Activated CD4-positive, alpha-beta T cell treated with anti-CD3 and anti-CD28 coated beads, Interleukin-2, amount 50 U/mL, for 16 hours (primary cell): ENCODE measurements at places on chromosomes 1 and 21.

- no peak for DNase-seq
These were observed 15.9 kb upstream of the RAB4A start for GRCh38 chr1:229254910-229255541.

DNA sequence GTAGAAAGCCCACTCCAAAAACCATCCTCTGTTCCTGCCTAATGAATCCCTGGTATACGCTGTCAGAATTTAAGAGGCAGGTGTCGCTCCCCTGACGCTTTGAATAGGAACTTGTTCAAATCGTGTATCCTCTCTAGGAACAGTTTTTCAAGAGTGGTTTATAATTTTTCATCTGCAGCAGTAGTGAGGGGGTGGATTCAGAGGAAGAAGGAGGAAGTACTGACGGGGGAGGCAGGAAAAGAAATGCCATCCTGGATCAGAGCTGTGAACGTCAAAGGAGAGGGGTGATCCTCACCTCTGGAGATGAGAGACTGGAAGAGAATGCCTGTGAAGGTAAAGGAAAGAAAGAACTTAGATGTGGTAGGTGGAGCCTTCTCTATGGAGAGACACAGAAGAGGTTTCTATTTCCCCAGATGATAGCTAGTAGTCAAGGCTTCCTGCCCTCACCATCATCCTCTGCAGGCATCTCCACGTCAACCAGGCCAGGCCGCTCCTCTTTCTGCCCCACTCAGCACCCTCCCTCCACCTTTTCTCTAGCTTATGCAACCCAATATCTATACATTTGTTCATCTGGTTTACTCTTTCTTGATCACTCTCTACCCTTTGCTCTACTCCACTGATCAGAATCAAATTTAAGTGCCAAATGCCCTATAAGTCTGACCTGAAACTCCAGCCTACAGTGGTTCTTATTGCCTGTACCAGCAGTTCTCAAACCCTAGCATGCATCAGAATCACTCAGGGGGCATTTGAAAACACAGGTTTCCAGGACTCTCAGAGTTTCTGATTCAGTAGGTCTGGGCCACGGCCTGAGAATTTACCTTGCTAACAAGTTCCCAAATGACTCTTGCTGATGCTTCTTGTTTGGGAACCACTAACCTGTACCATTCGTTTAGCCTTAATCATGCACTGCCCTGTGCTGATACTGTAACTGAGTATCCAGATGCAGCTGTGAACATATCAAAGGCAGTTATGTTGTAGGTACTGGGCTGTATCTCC lies 13.1 kb upstream of the BCL9 start:
- DNase-seq = no peak

GRCh38 chr1:226420897-226421296 lies 13.0 kb upstream of the PARP1 start:
- no peak for DNase-seq

DNA sequence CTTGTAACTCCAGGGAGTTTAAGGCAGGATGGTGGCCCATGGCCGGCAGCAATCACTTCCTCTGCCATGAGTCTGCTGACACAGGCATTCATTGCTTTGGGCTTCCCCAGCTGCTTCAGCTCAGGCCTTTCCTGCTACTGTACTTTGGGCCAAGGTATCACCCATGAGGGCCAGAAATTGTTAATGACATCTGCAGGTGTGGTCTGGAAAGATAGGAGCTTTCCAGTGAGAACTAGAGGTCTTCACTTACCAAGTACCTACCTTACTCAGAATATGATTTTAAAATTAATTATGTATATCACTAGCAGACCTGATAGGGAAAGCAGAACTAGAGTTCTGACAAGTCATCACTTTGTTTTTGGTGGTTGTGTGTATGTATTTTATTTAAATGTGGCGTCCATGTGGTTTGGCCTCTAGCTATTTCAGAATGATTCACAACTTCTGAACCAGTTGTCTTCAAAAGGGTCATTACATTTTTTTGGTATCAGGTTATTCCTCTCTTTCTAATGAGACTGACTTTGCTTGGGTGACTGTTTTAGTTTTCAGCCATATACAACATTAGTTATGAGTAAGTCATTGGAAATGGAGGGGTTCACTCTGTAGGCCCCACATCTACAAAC lies 2.7 kb downstream of the RGL1 start:
- DNase-seq = peak; percentile 38

DNA sequence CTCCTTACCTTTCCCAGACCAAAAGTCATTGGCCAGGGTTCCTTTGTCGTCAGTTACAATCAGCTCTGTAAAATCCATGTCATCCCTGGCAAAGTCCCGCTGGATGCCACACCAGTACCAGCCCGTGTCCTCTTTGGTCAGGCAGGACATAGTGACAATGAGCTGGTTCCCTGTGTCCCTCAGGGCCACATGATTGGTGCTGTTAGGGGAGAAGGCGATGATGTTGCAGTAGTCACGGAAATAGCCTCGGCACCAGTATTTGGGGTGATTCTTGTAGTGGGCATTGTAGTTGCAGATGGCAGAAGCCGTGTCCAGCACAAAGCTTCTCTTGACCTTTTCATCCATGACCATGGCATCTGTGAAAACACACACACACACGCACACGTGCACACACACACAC lies 14.8 kb downstream of the ADORA3 start:
- DNase-seq = no peak

- no peak for DNase-seq
These were observed 100.5 kb downstream of the NPHP4 start for GRCh38 chr1:5891736-5892135.

DNA sequence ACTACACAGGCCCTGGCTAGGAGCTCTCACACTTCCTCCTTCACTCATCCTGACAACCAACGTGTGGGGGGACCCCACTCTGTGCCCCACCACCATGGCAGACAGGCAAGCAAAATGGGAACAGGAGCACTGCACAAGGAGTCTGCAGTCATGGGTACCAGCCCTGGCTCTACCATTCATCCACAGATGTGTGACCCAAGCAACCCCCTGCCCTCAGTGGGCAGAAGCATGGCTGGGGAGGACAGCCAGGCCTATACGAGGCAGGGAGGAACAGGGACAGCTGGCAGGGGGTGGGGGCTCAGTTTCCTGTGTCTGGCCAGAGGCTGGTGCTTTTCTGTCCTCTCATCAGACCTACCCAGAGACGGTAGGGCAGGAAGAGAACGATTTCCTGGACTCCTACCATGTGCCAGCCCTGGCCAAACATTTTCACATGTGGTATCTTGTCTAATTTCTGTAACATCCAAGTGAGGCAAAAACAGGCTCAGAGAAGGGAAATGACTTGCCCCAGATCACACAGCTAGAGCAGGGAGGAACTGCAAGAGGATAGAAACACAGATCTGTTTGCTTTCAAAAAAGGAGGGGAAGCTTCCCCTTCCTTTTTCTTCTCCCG lies 178.0 kb downstream of the HIVEP3 start:
- DNase-seq = peak; percentile 75

DNA sequence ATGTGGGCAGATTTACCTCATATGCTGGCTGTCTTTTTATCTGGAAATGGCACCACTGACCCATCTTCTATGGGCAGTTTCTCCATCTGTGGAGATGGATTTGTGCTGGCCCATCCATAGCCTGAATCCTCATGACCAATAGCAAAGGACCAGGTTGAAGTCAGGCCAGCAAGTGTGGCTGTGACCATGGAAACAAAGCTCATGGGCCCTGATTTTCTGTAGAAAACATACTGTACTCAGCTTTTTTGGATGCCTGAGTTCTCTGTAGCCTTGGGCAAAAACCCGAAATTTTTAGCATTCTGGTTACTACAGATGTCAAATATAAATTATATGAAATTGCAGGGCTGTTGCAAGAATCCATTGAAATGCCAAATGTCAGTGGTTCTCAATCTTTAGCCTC lies 155.0 kb downstream of the PLXNA2 start:
- no peak for DNase-seq

- DNase-seq = no peak
These were observed 26.2 kb upstream of the TADA1 start for GRCh38 chr1:166902279-166902678.

DNA sequence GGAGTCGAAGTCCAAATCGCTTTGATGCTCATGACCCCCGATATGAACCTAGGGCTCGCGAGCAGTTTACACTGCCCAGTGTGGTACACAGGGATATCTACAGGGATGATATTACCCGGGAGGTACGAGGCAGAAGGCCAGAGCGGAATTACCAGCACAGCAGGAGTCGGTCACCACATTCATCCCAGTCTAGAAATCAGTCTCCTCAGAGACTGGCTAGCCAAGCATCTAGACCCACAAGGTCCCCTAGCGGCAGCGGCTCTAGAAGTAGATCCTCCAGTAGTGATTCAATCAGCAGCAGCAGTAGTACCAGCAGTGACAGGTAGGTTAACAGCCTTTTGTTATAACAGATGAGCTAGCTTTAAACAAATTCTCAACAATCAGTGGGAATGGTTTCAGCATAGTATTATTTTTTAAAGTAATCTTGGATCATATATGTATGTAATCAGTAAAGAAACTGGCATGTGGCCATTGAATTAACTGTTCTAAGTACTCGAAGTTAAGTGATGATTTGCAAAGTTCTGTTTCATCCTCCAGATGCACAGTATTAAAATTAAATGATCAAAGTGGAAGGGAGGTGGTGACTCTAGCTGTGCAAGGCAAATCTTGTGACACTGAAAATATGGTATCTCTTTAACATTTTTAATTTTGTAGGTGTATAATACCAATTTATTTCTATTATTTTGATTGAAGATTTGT lies 29.0 kb downstream of the SPEN start:
- DNase-seq = no peak

GRCh38 chr1:107867897-107868296 lies 97.1 kb downstream of the VAV3 start:
- no peak for DNase-seq

DNA sequence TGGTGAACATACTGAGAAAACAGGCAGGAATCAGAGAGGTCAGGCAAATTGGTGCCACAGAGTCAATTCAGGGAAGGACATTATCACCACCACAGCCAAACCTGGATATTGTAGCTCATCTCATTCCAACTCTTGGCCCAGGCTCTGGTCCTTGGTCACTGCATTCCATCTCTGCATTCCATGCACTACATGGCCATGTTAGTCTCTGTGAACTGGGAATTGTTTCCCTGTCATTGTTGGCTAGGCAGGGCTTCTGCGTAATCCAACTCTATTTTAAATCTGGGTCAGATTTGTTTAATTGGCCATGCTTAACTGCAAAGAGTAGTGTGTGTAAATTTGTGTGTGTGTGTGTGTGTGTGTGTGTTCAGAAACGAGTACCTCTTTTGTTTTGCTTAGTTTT lies 837.6 kb upstream of the ADAMTS5 start:
- no peak for DNase-seq

- peak; percentile 23 for DNase-seq
These were observed 39.4 kb downstream of the ZP4 start for GRCh38 chr1:237851210-237851845.

GRCh38 chr1:163120372-163120771 lies 51.2 kb downstream of the RGS4 start:
- DNase-seq = no peak

DNA sequence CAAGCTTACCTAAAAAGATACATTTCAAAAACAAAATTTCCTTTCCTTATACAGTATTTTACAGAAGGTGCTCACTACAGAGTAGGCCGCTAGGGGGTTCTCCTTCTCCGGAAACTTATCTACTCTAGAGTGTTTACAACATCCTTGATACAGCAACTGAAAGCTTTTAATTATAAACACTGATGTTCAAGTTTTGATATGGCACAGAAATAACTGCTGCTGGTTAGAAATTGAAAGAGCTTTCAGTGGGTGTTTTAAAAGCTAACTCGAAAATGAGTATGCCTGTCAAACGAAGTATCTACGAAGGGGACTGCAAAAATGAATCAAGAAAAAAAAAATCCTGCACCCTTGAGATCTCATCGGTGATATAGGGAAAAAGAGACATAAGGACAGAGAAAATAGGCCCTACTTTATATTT lies 1.0 kb downstream of the YOD1 start:
- peak; percentile 66 for DNase-seq

DNA sequence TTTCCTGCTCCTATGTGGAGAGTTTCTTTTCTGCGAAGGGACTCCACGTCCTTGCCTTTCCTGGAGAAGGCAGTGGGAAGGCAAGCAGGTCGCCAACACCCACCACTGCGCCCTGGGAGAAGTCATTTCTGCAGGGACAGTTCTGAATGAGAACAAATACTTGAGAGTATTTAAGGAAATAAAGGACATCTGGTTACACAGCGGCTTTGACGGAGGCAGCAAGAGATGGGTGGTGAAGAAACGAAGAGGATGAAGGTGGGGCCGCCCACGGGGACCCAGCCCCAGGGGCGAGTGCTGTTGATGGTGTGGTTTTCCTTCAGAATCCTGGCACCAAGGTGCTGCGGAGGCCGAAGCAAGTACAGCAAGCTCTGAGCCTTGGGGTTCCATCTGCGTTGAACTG lies 75.5 kb downstream of the PSMG1 start:
- no peak for DNase-seq

DNA sequence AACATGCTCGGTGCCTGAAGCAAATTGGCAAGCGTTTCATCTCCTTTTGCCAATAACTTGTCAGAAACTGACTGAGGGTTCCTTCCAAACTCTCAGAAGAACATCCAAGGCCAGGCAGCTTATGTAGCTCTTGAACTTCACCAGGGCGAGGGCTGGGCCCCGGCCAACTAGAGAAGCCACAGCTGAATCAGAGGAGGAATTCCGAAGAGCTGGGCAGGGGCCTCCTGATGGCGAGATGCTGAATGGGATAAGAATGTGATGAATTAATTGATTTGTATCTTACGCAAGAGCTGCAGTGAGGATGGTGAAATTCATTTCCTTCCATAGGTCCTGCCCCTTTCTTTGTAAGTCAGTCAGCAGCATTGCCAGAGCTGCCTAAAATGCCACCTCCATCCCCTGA lies 345.8 kb downstream of the KIF26B start:
- DNase-seq = no peak

DNA sequence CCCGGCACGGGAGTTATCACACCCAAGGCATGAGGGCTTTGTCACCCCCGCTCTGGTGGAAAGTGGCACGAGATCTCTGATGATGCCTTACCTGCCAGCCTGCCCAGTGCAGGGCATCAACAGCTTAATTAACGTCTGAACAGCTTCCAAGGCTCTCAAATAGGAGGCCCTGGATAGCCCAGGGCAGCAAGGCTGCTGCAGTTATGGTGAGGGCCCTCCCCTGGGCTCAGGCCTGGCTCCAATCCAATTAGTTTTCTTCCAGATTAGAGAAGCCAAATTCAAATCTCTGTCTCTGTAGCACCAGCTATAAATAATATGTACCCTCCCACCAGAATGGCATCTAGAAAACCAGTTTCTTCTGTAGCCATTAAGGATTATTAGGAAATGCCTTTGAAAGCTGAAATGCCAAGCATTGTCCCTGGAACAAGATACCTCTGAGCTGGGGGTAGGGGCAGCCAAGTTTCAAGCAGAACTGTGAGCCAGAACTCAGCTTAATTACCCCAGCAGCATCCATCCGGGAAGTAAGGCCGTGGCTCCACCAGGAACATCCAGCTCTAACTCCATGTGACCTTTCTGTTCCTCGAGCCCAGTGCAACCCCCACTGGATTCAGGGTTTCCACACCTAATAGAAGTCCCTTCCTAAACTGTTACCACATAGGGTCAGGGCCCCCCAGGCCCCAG lies 12.5 kb downstream of the QSOX1 start:
- DNase-seq = no peak

DNA sequence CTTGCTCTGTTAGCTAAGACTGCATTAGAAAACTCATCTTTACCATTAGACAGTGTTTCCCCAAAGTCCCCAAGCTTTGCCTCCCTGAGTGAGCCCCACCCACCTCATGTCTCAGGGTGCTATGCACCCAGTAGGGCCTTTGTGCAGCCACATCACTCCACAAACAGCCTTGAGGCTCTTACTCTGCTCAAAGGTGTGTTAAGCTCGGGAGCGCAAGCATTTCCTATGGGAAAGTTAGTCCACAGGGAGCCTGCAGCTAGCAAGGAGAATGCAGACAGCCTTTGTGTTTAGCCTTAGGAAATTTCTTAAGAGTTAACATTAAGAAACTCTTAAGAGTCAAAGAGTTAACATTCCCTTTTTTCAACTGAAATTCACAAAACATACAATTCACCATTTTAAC lies 278.8 kb downstream of the AJAP1 start:
- DNase-seq = no peak
